ENCODE measurements at places on chromosomes 2 and 18.

- DNase-seq, result no peak
Observed at GRCh38 chr2:88563129-88563528, 64.1 kb downstream of the EIF2AK3 start.

GRCh38 chr2:101360232-101360631 is 27.1 kb downstream of the CREG2 start:
- no peak for DNase-seq

- no peak for DNase-seq
Observed at GRCh38 chr18:35811896-35812295, 160.6 kb upstream of the RMP24 start.

DNA sequence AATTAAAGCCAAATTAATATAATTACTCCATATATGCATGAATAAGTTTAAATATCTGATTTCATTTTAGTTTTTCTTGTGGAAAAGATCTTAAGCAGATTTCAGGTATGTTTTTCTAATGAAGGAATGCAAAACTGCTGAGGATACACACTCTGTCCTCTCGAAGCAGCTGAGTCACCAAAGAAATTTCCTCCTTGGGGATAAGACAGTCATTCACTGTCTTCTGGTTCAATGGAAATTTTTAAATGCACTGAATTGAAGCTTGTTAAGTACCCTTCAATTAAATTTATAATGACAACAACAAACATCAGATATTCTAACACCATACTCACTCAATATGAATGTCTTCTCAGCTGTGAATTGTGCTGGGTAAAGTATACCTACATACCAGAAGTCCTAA is 101.5 kb upstream of the DNER start:
- peak; percentile 36 for DNase-seq

GRCh38 chr18:20971886-20972267 is 139.7 kb downstream of the ROCK1 start:
- DNase-seq, result peak; percentile 44

DNA sequence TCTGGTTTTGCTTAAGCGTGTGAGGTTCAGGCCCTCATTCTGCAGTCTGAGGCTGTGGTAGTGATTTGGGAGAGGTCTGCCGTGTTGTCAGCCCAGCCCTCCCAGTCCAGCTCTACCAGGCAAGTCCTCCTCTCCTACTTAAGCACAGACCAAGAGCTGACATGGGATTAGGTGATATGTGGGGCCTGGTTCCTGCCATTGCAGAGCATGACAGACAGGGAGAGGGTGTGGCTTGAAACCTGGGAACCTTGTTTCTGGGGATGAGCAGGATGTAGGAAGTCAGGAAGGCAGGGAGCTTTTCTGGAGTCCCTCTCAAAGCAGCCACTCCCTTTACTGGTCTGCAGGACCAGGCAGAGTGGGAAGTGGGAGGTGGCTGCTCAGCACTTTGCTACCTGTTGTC is 38.6 kb downstream of the PTPRM start:
- DNase-seq, result no peak

- DNase-seq, result no peak
Observed at GRCh38 chr18:30852980-30853379, 189.6 kb downstream of the DSC3 start.

- DNase-seq, result no peak
Observed at GRCh38 chr2:194962254-194962653, 694.8 kb upstream of the SLC39A10 start.

GRCh38 chr2:205024822-205025518 is 479.7 kb downstream of the PARD3B start:
- peak; percentile 93 for DNase-seq

- DNase-seq, result no peak
Observed at GRCh38 chr18:61755555-61755954, 137.3 kb downstream of the RNF152 start.

- DNase-seq, result no peak
Observed at GRCh38 chr2:191045141-191045540, 31.2 kb upstream of the STAT1 start.

DNA sequence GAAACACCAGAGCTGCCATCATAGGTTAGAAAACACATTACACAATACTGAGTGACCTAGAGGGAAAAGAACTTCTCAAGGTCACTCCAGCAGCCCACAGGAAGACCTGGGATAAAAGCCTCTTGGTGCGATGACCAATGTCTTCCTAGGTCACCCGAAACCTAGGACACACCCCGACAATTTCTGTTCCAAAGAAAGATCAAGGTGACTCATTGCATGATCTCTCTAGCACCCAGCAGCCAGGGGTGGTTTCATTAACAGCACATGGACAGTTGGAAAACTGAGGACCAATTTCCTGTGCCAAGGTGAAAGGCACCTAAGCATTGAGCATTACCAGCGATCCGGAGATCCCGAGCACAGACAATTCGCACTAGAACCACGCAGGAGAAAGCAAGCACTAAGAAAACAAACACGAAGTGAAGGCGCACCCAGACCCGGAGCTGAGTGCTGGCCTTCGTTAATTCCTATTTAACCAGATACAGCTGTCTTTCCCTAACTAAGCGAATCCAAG is 1.5 kb downstream of the CACNB4 start:
- peak; percentile 35 for DNase-seq

DNA sequence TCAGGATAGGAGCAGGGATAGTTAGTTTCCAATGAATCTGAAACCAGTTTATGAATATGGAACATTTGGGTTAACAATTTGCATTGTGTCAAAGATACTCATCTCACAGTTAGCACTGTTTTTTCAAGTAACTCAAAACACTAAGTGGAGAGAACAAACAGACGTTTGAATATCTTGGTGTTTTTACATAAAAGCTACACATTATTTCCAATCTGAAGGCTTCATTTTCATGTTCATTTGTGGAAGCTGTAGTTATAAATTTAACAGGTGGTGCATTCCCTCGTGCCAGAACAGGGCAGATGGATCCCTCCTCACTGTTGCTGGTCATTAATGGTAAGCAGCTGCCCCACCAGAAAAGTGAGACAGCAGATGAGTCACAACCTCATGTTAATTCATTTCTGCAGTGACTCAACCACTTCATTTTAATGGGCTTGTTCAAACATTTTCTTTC is 286.9 kb downstream of the TMX3 start:
- peak; percentile 79 for DNase-seq

GRCh38 chr2:67776276-67776675 is 286.5 kb downstream of the C1D start:
- no peak for DNase-seq

GRCh38 chr18:51802569-51803428 is 537.2 kb upstream of the DCC start:
- DNase-seq, result no peak

GRCh38 chr2:20622296-20622686 is 28.6 kb downstream of the HS1BP3 start:
- no peak for DNase-seq

DNA sequence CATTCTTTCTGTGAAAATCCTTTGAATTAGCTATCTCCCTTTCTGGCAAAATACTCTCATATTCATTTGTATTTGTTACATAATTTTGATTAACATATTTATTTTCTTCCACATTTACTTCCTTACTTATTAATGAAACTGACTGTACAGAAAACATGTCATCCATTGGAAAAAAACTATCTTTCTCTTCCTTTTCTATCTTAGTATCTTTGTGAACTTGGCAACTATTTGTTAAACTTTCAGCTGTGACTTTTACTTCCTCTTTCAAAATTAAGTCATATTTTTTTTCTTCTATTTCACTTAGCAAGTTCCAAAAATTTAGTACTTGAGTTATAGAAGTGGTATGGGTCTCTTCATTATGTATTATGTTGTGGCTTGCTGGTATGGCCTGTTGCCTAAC is 2.6 kb downstream of the RAD51AP2 start:
- no peak for DNase-seq

- DNase-seq, result no peak
Observed at GRCh38 chr2:60047347-60047746, 506.1 kb downstream of the BCL11A start.

DNA sequence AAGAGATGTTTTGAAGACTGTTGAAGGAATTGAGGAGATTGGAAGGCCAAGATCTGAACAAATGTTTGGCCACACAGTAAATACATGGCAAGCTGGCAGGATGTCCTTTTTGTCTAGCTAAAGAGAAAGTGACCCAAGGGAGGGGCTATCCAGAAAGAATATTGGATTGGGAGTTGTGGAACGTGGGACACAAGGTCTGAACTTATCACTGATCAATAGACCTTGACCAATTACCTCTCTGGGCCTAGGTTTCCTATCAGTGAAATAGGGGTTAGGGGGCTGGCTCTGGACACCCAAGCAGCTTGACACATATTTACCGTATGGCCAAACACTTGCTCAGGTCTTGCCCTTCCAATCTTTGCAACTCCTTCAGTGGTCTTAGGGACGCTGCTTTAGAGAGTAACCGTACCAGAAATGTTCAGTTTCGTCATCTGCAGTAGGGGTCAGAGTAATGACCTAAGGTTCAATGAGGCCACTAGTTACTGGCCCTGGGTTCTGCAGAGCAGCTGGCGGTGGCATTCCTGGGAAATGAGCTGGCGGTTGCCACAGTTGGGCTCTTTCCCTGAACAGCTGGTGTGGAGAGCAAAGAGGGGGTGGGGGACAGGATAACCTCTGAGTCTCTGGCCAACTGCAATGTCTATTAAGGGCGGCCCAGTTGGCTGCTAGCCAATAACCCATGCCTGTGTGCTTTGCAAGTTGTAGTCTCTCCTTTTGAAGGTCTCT is 70.1 kb upstream of the STPG4 start:
- peak; percentile 79 for DNase-seq

DNA sequence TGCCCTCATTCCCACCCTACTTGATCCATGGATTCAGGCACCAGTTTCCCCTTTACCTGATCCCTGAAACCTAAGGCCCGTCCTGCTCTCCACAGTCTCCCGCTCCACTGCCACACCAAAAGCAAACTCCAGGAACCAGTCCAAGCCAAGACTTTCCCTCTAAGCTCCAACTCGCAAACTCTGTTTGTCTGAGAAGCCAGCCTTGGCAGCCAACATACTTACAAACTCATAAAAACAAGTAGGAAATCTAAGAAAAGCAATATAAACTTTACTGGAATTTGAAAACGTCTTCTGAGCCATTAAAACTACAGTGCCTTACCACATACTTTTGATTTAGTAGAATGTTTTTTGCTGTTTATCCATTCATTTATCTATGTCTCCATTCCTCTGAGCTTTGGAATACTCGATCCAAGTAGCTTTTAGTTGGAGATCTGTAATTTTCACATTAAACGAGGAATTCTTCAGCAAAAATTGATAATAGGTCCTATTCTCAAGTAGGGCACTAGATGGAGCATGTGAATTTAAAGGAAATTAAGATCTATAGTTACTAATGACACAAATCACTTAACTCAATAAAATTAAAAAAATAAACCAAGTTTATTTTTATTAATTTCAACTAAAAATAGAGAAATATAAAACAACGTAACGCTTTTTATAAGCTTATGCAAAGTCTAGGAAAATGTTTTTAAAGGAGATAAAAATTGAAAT is 199.7 kb downstream of the MYO3B start:
- DNase-seq, result no peak

DNA sequence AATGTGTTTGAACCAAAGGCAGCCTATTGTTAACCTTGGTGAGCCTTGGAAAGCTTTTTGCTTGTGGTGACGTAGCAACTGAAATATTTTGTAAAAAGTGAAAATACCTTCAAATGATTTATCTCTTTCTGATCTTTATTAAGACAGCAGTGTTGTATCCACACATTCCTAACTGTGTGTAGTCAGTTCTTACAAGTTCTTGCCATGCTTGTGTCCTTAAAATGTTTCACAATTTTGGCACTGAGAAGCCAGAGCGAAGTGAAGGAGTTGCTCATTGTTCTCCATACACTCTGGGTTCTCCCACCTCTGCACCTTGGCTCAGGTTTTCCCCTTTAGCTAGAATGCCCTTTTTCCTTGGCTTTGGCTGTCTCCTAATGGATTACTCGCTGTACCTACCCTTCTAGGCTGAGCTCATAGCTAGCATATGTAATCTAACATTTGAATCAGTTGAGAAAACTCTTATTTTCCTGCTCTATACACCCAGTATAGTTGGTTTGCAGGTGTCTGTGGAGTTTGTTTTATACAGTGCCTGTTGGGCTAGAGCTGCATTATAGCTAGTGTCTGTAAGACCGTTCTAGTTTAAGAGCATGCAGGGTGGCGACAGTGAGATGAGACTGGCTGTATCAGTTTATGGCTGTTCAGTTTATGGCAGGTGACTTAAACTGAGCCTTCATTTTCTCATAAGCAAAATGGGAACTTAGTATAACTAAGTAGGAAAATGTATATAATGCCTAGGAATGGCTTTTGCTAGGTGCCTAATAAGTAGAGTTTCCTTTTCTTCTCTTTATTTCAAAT is 45.5 kb downstream of the FMNL2 start:
- DNase-seq, result no peak

- peak; percentile 3 for DNase-seq
Observed at GRCh38 chr2:187586011-187586641, 31.9 kb upstream of the TFPI start.

- no peak for DNase-seq
Observed at GRCh38 chr2:46843316-46843715, 72.3 kb downstream of the MCFD2 start.

GRCh38 chr2:181697126-181697525 is 16.8 kb upstream of the NEUROD1 start:
- no peak for DNase-seq

- no peak for DNase-seq
Observed at GRCh38 chr2:49972699-49973098, 818.4 kb upstream of the FSHR start.

DNA sequence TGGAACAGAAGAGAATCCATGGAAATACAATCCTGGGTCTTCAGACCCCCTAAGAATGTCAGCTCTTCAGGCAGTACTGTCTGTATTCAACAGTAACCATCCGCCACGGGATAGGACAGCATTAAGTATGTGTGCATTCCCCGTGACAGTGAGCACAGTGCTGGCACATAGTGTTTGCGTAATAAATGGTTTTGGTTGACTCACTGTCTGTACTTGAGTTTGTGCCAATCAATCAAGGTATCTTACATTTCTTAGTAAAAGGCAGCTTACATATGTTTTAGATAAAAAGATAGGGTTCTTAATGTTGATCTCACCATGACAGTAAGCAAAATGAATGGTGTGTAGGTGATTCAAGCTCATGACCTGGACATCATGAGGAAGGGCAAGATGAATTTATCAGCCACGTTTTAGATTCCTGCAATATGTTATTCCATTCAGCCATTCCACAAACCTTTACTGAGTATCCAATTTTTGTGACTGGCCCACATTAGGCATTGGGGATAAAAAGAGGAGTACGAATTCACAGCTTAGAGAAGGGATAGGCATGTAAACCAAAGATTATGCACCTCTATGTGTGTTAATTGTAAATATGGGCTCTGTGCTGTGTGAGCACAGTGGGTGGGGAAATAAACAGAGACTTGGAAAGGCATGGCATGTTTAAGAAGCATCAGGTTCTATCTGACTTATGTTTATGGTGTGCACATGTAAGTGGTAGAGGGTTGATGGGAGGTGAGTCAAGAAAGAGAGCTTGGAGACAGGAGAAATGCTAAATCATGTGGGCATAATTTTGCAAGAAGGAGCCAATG is 258.8 kb downstream of the SLC8A1 start:
- DNase-seq, result no peak

- DNase-seq, result no peak
Observed at GRCh38 chr2:30226144-30227032, 4.9 kb upstream of the LBH start.

GRCh38 chr2:163768881-163769695 is 33.3 kb upstream of the FIGN start:
- DNase-seq, result no peak

- DNase-seq, result peak; percentile 50
Observed at GRCh38 chr2:19038071-19039015, 320.1 kb downstream of the OSR1 start.
